Small intestine (tissue), 16 donors: ENCODE measurements at places on chromosomes 5 and 9.

- DNase-seq: no peak
Observed at GRCh38 chr9:34592895-34593601, 3.5 kb upstream of the CNTFR start.

- DNase-seq: no peak
Observed at GRCh38 chr9:1217076-1217475, 166.9 kb downstream of the DMRT2 start.

GRCh38 chr5:169934990-169935389 lies 45.3 kb downstream of the INSYN2B start:
- no peak for DNase-seq

DNA sequence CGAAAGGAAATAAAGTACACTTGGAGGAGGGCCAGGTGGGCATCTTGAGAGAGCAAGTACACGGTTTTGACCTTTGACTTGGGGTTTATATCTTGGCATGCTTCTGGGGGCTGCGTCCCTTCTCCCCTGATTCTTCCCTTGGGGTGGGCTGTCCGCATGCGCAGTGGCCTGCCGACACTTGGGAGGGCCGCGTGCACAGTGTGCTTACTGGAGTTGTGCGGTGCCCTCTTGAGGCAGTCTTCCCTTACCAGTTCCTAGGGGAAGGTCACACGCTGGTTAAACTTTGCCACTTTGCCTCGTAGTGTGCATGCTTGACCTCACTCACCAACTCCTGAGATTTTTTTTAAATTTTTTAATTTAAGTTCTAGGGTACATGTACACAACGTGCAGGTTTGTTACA lies 4.3 kb upstream of the CLPTM1L start:
- DNase-seq: no peak

- no peak for DNase-seq
Observed at GRCh38 chr9:114612272-114612923, 1.3 kb downstream of the TMEM268 start.

DNA sequence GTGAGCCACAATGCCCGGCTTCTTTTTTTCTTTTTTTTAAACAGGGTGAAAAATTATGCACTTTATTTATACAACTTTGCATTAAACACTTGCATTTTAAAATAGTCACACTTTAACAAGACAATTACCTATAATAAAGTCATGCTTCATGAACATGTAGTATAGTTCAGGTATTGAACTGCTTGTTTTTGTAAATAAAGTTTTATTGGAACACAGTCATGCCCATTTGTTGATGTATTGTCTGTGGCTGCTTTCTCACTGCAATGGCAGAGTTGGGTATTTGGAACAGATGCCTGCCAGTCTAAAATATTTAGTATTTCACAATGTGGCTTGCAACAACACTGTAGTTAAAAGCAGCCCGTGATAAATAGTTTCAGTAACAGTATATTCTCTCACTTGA lies 32.8 kb upstream of the CCL21 start:
- DNase-seq: no peak

DNA sequence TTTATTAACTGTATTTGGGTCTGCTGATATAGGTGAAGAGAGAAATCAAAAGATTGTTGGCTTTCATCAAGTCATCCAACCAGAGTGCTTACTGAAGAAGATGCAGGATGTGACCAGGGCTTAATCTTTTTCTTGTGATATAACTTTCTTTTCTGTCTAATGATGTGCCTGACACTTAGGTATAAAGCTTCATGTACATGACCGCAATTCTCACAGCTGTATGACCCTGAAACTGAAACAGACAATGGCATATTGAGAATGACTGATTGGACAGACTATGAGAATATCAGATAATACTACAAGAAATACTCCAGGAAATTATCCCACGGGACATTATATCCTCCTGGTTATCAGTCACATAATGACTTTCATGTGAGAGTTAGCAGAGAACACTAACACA lies 32.5 kb upstream of the FAM174A start:
- no peak for DNase-seq

DNA sequence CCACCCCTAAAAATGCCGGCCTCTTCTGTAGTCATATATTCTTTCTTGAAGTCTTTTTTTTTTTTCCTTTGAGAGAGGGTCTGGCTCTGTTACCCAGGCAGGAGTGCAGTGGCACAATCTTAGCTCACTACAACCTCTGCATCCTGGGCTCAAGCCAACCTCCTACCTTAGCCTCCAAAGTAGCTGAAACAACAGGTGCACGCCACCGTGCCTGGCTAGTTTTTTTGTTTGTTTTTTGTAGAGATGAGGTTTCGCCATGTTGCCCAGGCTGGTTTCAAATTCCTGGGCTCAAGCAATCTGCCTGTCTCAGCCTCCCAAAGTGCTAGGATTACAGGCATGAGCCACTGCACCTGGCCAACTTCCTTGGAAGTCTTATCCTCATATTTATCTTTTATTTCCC lies 19.1 kb downstream of the SREK1IP1 start:
- DNase-seq: no peak

- DNase-seq: no peak
Observed at GRCh38 chr9:29100762-29101161, 1527.5 kb upstream of the C9orf72 start.

DNA sequence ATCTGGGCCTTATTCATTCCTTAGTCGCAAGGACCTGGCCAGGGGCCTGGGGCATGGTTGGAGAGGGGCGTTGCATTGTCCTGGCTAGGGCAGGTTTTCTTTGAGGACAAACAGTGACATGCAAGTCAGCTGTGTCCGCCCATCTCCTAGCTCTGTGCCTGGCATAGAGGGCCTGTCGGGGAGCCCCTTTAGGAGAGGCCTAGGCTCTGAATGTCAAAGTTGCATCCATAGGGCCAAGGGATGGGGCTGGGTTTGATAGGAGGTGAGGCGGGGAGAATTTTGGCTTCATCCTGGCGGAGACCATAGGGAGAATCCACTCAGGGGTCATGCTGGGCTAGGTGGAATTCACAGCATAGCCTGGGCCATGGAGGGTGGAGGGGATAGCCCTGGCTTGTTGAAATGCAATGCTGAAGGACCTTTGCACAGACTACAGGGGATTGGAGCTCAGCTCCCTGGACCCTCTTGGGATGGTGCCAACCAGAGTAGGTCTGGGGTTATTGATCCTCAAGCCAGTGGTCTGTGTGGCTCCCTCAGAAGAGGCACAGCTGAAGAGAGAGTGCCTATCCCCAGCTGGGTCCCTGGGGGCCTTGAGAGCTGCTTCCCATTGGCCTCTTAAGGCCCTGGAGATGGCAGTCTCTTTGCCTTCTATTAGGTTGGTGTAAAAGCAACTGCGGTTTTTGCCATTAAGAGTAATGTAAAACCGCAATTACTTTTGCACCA lies 104.0 kb downstream of the RGS3 start:
- DNase-seq: no peak

DNA sequence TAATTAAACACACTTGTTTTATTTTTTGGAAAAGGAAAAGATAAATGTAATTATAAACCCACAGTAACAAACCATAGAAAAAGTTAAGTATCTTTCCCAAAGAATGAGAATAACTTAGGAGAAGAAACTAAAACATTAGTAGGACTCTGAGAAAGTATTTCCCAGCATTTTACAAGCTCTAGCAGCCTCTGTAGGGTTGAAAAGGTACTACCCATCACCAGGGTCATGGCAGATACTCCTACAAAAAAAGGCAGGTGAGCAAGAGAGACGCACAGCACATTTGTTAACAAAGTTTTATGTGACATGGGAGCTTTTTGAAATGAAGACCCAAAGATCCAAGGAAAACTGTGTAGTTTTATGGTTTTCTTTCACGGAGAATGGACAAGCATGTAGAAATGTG lies 77.7 kb upstream of the FAM169A start:
- no peak for DNase-seq

GRCh38 chr9:128927731-128928411 lies 7.1 kb downstream of the PHYHD1 start:
- peak; percentile 68 for DNase-seq

GRCh38 chr9:127106466-127106855 lies 16.0 kb downstream of the ANGPTL2 start:
- DNase-seq: no peak

DNA sequence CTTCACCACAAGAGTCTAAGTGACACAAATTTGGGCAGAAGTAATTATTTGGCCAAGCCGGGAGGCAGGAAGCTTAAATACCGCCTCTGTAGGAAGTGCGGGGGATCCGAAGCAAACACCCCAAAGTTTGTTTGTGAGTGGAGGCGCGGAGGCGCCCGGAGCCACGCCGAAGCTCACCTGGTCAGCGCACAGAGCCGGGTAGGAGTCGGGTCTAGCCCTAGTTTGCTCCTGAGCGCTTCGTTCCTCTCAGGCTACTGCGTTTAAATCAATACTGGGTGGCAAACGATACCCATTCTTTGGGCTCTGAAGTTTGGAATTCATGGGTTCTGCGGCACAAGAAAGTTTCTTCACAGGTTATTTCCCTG lies 855 bp downstream of the MCC start:
- DNase-seq: no peak

DNA sequence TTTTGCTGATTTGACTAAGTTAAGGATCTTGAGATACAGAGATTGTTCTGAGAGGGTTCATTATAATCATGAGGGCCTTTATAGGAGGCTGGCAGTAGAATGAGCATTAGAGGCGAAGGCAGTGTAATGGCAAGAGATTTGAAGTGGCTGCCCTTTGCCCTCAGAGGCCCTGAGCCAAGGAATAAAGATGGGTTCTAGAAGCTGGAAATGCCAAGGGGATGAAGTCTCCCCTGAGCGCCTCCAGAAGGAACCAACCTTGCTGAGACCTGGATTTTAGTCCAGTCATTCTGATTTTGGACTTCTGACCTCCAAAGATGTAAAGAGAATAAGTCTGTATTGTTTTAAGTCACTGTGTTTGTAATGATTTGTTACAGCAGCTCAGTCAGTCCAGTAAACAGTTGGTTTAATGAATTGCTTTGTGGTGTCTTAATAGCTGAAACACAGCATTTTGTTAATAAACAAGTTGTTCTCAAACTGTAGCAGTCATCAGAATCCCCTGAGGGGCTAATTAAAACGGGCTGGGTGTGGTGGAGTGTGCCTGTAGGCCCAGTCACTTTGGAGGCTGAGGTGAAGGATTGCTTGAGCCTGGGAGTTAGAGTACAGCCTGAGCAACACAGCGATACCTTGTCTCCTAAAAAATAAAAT lies 23.2 kb downstream of the GLRX start:
- DNase-seq: peak; percentile 82

DNA sequence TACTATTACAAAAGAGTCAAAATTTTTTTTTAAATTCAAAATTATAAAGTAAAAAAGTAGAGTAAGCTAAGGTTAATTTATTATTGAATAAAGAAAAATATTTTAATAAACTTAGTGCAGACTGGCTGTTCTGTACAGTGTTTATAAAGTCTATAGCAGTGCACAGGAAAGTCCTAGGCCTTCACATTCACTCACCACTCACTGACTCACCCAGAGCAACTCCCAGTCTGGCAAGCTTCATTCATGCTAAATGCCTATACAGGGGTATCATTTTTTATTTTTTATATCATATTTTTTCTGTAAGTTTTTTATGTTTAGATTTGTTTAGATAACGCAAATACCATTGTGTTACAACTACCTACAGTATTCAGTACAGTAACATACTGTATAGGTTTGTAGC lies 700.7 kb upstream of the GRAMD2B start:
- DNase-seq: no peak

DNA sequence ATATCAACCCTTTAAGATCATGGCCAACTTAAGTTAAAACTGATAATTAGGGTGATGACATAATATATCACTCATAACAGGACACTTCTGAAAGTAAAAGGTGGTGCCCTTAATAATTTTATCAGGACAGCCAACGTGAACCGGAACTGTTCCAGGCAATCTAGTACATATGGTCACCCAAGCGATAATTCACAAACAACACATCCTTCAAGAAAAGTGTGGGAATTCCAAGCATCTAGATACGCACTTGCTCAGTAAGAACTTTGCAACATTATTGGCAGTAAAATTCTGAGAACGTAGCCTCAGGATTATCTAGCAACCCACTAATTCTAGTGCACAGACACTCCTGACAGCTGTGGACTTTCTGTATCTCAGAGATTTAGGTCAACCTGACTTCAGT lies 85.7 kb downstream of the ALDH7A1 start:
- DNase-seq: no peak
